ENCODE measurements at places on chromosomes 1 and 21.

DNA sequence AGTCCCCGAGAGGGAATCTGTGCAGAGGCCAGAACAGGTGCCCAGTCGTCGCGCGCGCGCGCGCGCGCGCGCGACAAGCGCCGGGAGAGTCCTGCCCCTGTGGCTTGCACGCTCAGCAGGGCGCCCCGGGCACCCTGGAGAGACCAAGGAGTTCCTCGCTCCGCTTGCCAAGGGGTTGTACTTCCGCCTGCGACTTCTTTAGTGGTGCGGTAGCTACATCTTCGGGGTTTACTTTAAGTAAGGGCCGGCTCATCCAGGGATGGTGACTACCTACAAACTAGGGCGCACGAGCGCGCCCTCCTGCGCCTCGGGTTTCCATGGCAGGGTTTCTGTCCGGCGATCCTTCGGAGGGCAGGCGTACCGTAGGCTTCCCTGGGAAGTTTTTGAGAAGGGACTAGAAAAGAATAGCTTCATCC is 1.4 kb downstream of the LHX4 start:
- DNase-seq: no peak

DNA sequence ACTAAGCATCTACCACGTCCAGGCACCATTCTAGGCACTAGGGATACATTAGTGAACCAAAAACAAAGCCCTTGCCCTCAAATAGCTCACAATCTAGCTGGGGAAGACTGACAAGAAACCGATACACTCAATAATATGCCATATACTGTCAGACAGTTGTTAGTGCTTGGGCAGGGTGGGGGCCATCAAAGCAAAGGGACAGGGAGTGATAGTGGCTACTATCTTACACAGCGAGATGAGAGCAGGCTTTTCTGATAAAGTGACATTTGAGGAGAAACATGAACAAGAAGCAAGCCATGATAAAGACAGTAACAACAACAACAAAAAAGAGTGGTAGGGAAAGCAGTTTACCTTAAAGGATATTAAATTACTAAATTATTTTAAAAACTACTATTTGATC is 41.1 kb downstream of the ERO1B start:
- no peak for DNase-seq

GRCh38 chr1:67489643-67490042 is 59.4 kb upstream of the SERBP1 start:
- no peak for DNase-seq

- peak; percentile 68 for DNase-seq
These were observed 41.6 kb upstream of the AGL start for GRCh38 chr1:99808391-99809115.

DNA sequence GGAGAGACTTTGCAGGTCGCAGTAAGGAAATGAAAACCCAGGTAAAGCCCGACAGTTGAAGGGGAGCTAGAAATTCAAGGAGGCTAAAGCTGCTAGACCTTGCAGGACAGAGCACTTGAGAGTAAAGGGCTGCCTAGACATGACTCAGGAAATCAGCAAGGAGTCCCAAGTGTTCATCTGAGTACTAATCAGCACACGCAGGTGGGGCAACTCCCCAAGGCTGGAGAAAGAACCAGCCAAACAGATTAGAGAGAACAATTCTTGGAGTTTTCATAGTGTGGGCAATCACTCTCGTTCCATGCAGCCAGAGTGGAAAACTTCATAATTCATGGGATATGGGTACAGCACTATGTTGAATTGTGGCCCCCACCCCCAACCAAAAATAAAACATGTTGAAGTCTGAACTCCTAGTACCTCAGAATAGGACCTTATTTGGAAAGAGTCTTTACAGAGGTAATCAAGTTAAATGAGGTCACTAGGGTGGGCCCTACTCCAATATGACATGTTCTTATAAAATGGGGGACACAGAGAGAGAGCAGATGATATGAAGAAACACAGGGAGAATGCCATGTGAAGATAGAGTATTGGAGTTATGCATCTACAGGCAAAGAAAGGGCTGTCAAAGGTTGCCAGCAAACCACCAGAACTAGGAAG is 28.0 kb downstream of the SYDE2 start:
- DNase-seq: no peak

GRCh38 chr1:201896951-201897391 is 8.3 kb downstream of the SHISA4 start:
- DNase-seq: no peak

DNA sequence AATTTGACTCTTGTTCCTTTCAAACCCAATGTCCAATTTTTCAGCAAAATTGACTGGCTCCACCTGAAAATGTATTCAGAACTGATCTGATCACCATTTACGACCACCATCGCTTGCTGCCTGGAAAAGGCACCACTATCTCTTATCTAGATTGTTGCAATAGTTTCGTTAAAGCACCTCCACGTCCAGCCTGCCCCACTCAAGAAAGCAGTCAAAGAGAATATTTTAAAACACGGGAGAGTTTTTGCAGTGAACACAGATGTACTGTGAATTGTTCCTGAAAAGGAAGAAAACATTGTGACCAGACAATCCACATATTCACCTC is 4.0 kb upstream of the OR11L1 start:
- no peak for DNase-seq

DNA sequence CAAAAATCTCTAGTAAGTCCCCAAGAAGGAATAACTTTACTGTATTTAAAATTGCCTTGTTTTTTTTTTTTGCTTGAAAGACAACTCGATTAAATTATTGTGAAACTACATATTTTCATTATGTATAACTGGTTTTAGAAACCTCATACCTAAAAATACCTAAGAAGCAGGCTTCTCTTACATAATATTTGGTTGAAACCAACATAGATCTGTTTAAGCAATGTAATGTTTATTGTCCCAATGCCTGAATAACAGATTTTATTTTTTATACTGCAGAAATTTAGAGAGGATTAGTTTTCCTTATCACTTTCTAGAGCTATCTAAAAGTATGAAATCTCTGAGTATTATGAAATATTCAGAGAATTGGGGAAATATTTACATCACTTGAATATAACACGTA is 78.5 kb upstream of the CHRM3 start:
- no peak for DNase-seq

DNA sequence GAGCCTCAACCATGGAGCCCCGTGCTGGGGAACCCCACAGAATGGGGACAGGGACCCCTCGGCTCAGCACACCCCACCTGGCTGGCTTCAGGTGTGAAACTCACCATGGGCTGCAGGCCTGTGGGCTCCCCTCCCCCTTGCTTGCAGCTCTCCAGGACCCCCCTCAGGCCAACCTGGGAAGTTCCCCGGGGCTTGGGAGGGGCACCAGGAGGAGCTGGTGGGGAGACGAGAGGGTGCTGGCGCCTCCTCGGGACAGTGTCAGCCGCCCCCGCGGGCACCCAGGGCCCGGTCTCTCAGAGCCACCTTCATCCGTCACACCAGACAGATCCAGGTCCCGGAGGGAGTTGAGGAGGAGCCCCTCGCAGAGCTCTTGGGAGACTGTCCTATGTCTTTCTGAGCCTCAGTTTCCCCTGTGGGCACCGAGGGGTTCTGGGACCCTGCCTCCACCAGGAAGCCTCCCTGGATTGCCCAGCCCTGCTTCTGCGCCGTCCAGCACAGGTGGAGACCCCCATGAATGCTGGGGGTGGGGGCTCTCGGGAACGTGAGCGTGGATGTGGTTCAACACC is 657 bp upstream of the TNFRSF18 start:
- DNase-seq: no peak

DNA sequence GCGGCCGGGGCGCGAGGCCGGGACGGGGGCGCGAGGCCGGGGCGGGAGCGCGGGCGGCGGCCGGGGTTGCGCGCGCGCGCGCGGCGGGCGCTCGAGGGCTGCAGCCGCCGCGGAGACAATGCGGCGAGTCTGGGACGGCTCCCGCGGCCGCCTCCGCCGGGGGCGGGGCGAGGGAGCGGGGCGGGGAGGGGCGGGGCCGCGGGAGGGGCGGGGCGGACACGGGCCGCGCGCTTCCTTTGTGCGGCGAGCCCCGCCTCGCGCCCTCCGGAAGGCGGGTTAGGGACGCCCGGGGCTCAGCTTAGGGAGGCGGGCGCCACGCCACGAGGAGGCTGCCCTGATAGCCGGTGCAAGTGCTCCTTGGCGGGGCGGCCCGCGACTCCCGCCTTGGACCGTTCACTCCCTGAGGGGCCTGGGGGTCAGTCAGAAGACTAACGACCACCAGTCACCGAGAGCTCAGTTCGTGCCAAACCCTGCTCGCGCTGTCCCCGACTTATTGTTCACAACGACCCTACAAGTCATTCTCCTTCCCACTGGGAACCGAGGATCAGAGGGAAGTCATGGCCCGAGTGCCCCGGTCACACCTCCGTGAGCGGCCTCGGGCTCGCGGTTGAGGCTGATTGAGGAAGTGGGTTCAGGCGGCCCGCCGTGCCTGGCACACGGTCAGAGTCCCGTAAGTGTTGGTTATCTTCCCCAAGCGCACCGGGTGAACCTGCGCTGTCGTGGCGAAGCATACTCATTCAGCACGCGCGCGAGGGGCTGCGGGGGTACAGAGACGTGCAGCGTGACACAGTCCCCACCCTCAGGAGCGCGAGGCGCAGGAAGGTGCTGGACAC is 29.1 kb upstream of the A3GALT2 start:
- peak; percentile 76 for DNase-seq

DNA sequence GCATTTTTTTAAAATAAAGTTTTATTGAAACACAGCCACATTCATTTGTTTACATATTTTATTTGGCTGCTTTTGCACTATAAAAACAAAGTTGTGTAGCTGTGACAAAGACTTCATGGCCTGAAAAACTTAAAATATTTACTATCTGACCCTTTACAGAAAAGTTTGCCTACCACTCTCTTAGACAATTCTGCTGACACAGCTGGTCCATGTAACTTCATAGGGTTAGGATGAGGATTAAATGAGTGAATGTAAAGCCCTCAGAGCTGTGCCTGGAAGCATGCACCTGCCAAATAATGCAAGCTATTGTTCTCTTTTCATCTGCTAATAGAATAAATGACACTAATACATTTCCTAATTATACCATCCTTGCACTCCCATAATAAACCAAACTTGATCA is 67.7 kb downstream of the FCRL5 start:
- DNase-seq: no peak

- no peak for DNase-seq
These were observed 9.9 kb upstream of the MPL start for GRCh38 chr1:43327549-43328292.

GRCh38 chr1:99681583-99681982 is 35.7 kb downstream of the PALMD start:
- DNase-seq: no peak

DNA sequence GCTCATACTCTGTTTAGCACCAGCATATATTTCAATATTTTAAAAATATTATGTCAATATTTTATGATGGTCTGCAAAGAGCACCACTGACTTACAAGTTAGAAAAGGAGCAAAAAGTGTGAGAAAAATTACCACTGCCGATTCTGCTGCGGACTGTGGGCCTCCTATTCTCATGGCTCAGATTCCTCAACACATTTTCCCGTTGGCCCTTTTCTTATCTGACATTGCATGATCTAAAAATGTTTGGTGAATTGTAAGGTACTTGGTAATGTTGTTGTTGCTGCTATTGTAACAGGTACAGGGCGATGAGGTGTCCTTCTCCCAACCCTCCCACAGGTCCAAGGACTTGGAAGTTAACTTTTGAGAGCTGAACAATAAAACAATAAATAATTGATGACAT is 737 bp downstream of the C1orf162 start:
- DNase-seq: no peak

- DNase-seq: no peak
These were observed 52.0 kb downstream of the SLC9A1 start for GRCh38 chr1:27102707-27103468.

DNA sequence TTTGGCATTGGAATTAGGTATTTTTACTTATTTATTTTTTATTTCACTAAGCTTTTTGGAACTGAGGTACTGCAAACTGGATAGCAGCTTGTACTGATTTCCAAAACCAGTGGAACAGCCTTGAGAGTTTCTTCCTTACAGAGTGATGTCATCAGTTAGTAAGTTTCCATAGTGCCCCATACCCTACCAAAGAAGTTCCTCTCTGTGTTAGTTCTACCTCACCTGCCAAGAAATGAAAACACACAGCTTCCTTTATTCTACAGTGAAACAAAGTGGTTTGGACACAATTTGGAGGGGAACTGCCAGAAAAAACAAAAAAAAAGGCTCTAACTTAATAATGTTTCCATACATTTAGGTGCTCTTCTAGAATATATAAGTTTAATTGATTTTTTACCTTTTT is 430.9 kb upstream of the ADGRL2 start:
- no peak for DNase-seq

- DNase-seq: no peak
These were observed 55.7 kb upstream of the KCNE2 start for GRCh38 chr21:34307991-34308532.

DNA sequence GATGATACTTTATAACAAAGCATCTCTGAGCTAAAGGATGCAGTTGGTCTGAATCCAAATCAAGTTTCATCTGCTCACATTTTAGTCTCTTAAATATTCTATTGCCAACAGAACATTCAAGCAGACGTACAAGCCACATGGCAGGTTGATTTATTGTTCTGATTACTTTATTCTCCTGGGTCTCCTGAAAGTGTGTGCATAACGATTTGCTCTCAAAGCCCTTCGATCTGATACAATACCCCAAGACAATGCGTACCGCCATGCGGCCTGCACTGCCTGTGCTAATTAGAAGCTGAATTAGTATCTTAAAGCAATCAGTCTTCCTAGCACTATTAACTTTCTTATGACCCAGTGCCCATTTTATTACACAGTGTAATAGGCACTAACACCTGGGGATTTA is 56.9 kb downstream of the FHAD1 start:
- no peak for DNase-seq

GRCh38 chr1:75327395-75327794 is 193.2 kb downstream of the LHX8 start:
- no peak for DNase-seq

DNA sequence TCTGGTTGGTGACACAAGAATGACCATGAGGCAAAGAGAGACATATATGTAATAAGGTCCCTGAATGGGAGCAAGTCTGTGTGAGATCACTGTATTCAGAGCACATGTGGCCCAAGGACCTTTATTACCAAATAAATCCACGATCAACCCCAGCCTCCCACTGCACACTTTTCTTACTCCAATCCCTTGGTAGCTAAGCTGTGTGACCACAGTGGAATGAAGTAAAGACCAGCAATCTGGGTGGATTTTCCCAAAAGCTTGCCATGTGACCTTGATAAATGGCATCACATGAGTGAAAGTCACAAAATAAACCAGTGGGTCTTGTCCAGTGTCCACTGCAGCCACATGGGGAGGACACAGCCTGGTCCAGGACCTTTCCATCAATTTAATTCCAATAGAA is 36.7 kb upstream of the TLR5 start:
- DNase-seq: no peak

- DNase-seq: no peak
These were observed 30.6 kb downstream of the DNTTIP2 start for GRCh38 chr1:93848350-93848883.

DNA sequence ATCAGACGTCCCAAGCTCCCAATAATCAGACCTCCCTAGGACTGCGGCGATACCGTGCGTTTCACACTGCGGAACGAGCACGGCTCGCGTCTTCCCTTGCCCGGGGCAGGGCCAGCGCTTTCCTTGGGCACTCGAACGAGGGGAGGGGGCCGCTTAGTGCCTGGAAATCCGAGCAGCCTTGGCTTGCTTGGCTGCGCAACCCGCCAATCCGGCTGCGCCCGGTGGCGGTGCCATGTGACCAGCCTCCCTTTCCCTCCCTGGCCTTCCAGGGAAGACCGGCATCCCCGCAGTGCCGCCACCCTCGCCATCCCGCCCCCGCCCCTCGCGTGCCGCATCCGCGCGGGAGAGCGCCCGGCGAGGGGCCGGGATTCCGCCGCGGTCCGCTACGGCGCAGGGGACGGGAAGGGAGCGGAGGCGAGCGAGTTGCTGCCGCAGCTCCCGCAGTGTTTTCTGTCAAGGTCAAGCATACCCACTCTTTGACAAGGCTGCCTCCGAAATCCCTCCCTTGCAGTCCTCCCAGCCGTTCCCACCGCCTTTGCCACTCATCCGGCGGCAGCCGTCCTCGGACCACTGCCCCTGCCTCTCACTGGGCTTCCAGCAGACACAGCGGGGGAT is 8.3 kb upstream of the RNF19B start:
- DNase-seq: no peak
